ENCODE measurements at places on chromosomes 12 and 14. TPM values are rescaled to one million over a fixed set of nuclear protein-coding genes. Genes with fewer than 3 reads are reported as not detected.

PRB2 gene
- total RNA-seq, result not detected

BBOF1 gene
- 3.2 TPM for total RNA-seq

KRT82 gene
- total RNA-seq, result not detected

CDK17 gene
- 33.2 TPM for total RNA-seq

CNTN1 gene
- total RNA-seq, result 0.90 TPM

KRT6A gene
- total RNA-seq, result 0.24 TPM

IGFBP6 gene
- 7.3 TPM for total RNA-seq

METTL1 gene
- total RNA-seq, result 51.0 TPM

CPM gene
- 0.81 TPM for total RNA-seq

CTSG gene
- not detected for total RNA-seq

DNA sequence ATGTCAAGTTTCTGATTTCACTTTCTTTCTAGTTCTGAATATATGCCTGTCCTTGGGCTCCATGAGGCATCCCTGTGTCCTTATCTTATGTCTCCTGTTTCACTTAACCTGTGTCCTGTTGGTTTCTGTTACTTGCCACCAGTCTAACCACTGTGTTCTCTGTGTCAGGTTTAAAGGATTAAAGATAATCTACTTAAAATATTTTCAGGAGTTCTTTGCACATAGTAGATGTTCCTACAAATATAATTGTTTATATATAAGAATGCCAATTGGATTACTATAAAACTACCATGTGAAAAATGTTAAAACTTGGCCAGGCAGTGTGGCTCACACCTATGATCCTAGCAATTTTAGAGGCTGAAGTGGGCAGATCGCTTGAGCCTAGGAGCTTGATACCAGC, 406.4 kb downstream of the CCER1 start:
- no peak overlapping the region for H3K27ac ChIP-seq
- H3K4me3 ChIP-seq, result no peak overlapping the region
- no peaks in the 10 kb centered on the region for H3K36me3 ChIP-seq
- peaks cover 4% of the 10 kb centered on the region for H3K4me1 ChIP-seq
- H3K27me3 ChIP-seq, result no peaks in the 10 kb centered on the region

GRCh38 chr12:127548123-127548553, 718.8 kb upstream of the TMEM132C start:
- no peak overlapping the region for H3K4me3 ChIP-seq
- no peak overlapping the region for H3K27ac ChIP-seq
- no peaks in the 10 kb centered on the region for H3K36me3 ChIP-seq
- H3K27me3 ChIP-seq, result peaks cover 7% of the 10 kb centered on the region

DNA sequence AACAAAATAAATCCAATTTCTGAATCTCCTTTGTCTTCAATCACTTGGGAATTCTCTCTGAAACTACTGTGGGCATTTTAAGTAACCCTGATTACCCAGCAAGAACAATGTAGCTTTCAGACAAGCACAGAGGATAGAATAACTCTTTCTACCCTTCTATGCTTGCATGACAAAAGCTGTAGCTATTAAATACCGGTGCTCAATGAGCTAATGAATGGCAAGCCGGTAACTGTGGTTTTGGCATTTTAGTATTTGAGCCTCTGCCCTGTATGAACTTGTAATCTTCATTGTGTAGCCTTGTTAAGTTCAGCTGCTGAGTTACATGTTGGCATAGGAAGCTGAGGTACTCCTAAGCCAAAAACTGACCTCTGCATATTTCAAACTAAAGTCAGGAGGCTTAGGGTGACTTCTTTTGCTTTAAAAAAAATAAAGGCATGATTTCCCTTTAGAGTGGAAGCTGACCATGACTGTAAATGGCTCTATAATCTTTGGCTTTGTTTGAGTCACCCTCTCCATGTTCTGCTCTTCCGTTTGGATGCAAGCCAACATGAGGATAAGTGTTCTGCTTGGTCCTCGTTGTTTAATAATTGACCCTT, 171.0 kb upstream of the HIF1A start:
- no peaks in the 10 kb centered on the region for H3K36me3 ChIP-seq
- no peak overlapping the region for H3K27ac ChIP-seq
- DNase-seq, result peak; percentile 63
- H3K27me3 ChIP-seq, result no peaks in the 10 kb centered on the region
- H3K4me1 ChIP-seq, result peaks cover 12% of the 10 kb centered on the region
- no peak overlapping the region for H3K4me3 ChIP-seq

GRCh38 chr14:104239185-104239775, 100.9 kb downstream of the KIF26A start:
- no peak for DNase-seq
- H3K36me3 ChIP-seq, result no peaks in the 10 kb centered on the region
- no peaks in the 10 kb centered on the region for H3K27me3 ChIP-seq
- H3K27ac ChIP-seq, result no peak overlapping the region

- DNase-seq, result no peak
- no peak overlapping the region for H3K4me3 ChIP-seq
- no peaks in the 10 kb centered on the region for H3K36me3 ChIP-seq
- H3K27ac ChIP-seq, result no peak overlapping the region
Observed at GRCh38 chr12:31236998-31237637, 88.8 kb downstream of the SINHCAF start.

- no peak overlapping the region for H3K4me3 ChIP-seq
- no peaks in the 10 kb centered on the region for H3K27me3 ChIP-seq
- no peak overlapping the region for H3K27ac ChIP-seq
- H3K36me3 ChIP-seq, result no peaks in the 10 kb centered on the region
- no peak for DNase-seq
Observed at GRCh38 chr14:102158797-102159196, 19.1 kb downstream of the WDR20 start.

- H3K4me1 ChIP-seq, result no peaks in the 10 kb centered on the region
- H3K4me3 ChIP-seq, result no peak overlapping the region
- no peaks in the 10 kb centered on the region for H3K27me3 ChIP-seq
- H3K36me3 ChIP-seq, result no peaks in the 10 kb centered on the region
Observed at GRCh38 chr14:68616221-68616902, 176.5 kb downstream of the ZFP36L1 start.

- H3K27me3 ChIP-seq, result no peaks in the 10 kb centered on the region
- no peak overlapping the region for H3K27ac ChIP-seq
- H3K4me1 ChIP-seq, result no peaks in the 10 kb centered on the region
- no peak overlapping the region for H3K4me3 ChIP-seq
Observed at GRCh38 chr14:101200650-101201516, 297.4 kb upstream of the RTL1 start.

DNA sequence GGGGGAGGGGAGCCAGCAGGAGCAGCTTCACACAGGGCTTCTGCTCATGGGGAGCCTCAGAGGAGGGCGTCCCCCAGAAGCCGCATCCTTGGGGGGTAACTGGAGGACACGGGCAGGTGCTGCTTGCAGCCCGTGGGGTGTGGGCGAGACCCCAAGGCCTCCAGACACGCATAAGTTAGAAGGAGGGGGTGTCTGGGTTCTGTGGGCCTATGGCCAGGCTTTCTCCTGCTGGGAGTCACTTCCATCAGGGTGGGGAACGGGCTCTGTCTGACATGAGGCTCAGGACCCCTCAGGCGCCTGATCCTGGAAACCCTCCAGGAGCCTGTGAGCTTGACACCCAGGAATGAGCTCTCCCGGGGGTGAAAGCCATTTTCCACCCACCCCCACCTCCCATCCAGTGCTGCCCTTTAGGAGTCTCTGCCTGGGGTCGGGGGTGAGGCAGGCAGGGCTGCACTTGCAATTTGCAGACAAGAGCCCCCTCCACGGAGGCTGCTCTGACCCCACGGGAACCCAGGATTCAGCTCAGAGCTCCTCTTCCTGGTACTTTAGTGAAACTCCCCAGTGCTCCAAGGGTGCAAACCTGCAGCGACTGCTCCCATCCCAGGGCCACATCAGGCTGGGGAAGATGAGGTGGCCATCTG, 325.7 kb downstream of the ADGRD1 start:
- H3K27me3 ChIP-seq, result peaks cover 42% of the 10 kb centered on the region
- no peak overlapping the region for H3K4me3 ChIP-seq
- no peaks in the 10 kb centered on the region for H3K36me3 ChIP-seq

DNA sequence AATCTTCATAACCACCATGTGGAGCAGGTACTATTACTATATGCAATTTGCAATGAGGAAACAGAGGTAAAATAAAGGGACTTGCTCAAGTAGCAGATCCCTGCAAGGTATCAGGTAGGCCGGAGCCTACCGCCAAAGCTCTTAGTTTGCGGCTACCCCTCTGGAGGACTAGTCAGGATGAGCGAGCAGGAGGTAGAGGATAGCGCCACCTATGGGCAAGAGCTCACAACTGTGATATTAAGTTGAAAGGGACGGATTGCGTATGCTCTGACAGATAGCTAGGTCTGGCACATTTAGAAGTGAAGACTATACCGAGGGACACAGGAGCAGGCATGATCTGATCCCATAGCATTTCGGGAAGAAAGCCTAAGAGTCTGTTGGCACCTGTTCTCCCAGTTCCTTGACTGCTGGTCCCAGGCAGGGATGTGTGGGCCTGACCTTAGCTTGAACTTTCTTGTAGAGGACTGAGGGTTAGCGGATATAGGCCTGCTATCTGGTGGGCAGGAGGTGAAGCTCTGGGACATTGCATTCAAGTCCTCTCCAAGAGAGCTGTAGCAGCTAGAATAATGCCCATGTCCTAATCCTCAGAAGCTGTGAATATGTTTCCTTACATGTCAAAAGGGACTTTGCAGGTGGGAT, 48.0 kb downstream of the SLC17A8 start:
- H3K27ac ChIP-seq, result no peak overlapping the region
- DNase-seq, result peak; percentile 66
- no peaks in the 10 kb centered on the region for H3K27me3 ChIP-seq
- no peaks in the 10 kb centered on the region for H3K36me3 ChIP-seq
- H3K4me1 ChIP-seq, result no peaks in the 10 kb centered on the region

GRCh38 chr14:85358136-85358785, 171.7 kb upstream of the FLRT2 start:
- no peaks in the 10 kb centered on the region for H3K4me1 ChIP-seq
- H3K4me3 ChIP-seq, result no peak overlapping the region
- H3K27ac ChIP-seq, result no peak overlapping the region
- H3K27me3 ChIP-seq, result no peaks in the 10 kb centered on the region

- H3K36me3 ChIP-seq, result no peaks in the 10 kb centered on the region
- no peaks in the 10 kb centered on the region for H3K4me1 ChIP-seq
- peaks cover 15% of the 10 kb centered on the region for H3K27me3 ChIP-seq
- H3K27ac ChIP-seq, result no peak overlapping the region
- DNase-seq, result no peak
Observed at GRCh38 chr14:100734031-100734990, 7.6 kb downstream of the DLK1 start.

- H3K27ac ChIP-seq, result no peak overlapping the region
- peaks cover 17% of the 10 kb centered on the region for H3K4me1 ChIP-seq
- no peaks in the 10 kb centered on the region for H3K27me3 ChIP-seq
- DNase-seq, result peak; percentile 64
- peaks cover 63% of the 10 kb centered on the region for H3K36me3 ChIP-seq
Observed at GRCh38 chr12:121812320-121812871, 8.6 kb downstream of the SETD1B start.

GRCh38 chr12:42957136-42957535, 367.6 kb upstream of the PRICKLE1 start:
- no peaks in the 10 kb centered on the region for H3K4me1 ChIP-seq
- H3K27ac ChIP-seq, result no peak overlapping the region
- H3K4me3 ChIP-seq, result no peak overlapping the region

- peaks cover 15% of the 10 kb centered on the region for H3K4me1 ChIP-seq
- DNase-seq, result no peak
- no peak overlapping the region for H3K4me3 ChIP-seq
Observed at GRCh38 chr12:105113094-105113493, 5.6 kb downstream of the WASHC4 start.

DNA sequence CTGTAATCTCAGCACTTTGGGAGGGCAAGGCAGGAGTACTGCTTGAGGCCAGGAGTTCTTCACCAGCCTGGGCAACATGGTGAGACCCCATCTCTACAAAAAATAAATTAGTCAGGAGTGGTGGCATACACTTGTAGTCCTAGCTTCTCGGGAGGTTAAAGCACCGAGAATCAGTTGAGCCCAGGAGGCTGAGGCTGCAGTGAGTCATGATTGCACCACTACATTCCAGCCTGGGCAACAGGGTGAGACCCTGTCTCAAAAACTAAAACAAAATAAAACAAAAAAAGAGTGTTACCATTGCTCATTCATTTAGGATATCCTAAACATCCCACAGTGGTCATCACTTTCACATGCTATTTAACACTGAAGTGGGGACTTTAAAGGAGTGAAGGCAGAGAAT, 7.8 kb downstream of the NEK9 start:
- no peaks in the 10 kb centered on the region for H3K27me3 ChIP-seq
- no peak for DNase-seq
- H3K4me1 ChIP-seq, result peaks cover 1% of the 10 kb centered on the region
- no peak overlapping the region for H3K4me3 ChIP-seq

- no peaks in the 10 kb centered on the region for H3K36me3 ChIP-seq
- H3K4me3 ChIP-seq, result no peak overlapping the region
- H3K4me1 ChIP-seq, result no peaks in the 10 kb centered on the region
- no peak for DNase-seq
Observed at GRCh38 chr14:94857950-94858349, 88.0 kb upstream of the GSC start.

GRCh38 chr12:11863988-11864387, 206.8 kb upstream of the BCL2L14 start:
- H3K36me3 ChIP-seq, result no peaks in the 10 kb centered on the region
- H3K27me3 ChIP-seq, result no peaks in the 10 kb centered on the region
- peak overlapping the region; percentile 85 for H3K27ac ChIP-seq
- no peak overlapping the region for H3K4me3 ChIP-seq

GRCh38 chr12:103012884-103013283, 55.4 kb downstream of the ASCL1 start:
- no peaks in the 10 kb centered on the region for H3K27me3 ChIP-seq
- H3K4me3 ChIP-seq, result no peak overlapping the region
- H3K36me3 ChIP-seq, result no peaks in the 10 kb centered on the region
- no peak overlapping the region for H3K27ac ChIP-seq
- no peak for DNase-seq
- no peaks in the 10 kb centered on the region for H3K4me1 ChIP-seq

- peaks cover 3% of the 10 kb centered on the region for H3K4me1 ChIP-seq
- no peaks in the 10 kb centered on the region for H3K36me3 ChIP-seq
- no peak overlapping the region for H3K4me3 ChIP-seq
- H3K27ac ChIP-seq, result no peak overlapping the region
- DNase-seq, result no peak
Observed at GRCh38 chr14:100287202-100287997, 18.8 kb downstream of the SLC25A29 start.

DNA sequence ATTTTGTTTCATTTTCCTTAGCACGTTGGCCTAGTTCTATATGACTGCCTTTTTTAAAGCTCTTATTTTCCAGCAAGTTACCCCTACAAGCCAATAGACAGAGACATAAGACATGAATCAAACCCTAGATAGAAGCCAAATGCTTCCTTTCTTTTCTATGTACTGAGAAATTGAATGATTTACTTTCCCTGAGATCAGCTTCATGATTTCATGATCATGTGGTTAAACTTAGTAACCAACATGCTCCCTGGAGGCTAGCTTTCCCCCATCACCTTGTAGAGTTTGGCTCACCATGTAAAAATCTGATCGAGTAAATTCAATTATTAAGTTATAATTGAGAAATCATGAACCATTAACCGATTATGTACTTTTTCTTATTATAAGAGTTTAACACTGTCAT, 148.1 kb upstream of the LRIG3 start:
- H3K36me3 ChIP-seq, result no peaks in the 10 kb centered on the region
- H3K4me3 ChIP-seq, result no peak overlapping the region
- DNase-seq, result no peak
- peaks cover 9% of the 10 kb centered on the region for H3K4me1 ChIP-seq

Data from A673 (cell line).